ENCODE measurements at places on chromosomes 1 and 21. TPM values are rescaled to one million over a fixed set of nuclear protein-coding genes. Genes with fewer than 3 reads are reported as not detected.
A peak's percentile ranks its signal among the peaks of the same experiment; 100 is the strongest.

CERS2 gene
- total RNA-seq = 211 TPM

PRKAA2 gene
- total RNA-seq = 0.05 TPM

SYCP1 gene
- not detected for total RNA-seq

HNRNPR gene
- 205 TPM for total RNA-seq

ESPN gene
- total RNA-seq = 0.84 TPM

LCA5L gene
- total RNA-seq = not detected

DNA sequence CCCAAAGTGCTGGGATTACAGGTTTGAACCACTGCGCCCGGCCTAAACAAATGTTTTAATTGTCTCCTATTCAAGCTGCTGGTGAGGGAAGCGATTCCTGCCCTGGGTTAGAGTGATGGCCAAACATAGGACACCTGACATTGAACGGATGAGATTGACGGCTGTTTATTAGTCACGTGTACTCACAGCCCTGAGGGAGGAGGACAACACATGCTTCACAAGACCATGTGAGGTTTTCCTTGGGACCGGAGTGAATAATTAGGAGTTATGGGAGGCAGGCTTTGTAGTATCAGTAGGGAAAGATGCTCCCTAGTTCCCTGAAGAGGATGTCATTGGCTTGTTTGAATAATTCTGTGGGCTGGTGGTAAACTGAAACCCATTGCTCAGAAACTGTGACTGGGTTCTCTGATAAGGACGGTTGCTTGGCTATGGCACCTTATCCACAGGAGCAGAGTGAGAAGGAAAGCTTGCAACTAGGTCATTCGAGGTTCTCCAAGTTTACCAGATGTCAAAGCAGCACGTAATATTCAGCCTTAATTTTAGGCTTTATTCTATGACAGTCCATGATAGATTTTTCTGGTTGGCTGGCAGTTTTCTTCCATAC, 245.8 kb downstream of the PLA2G4A start:
- H3K4me3 ChIP-seq = no peak overlapping the region
- DNase-seq = no peak
- peaks cover 7% of the 10 kb centered on the region for H3K36me3 ChIP-seq
- H3K27me3 ChIP-seq = no peaks in the 10 kb centered on the region
- H3K27ac ChIP-seq = no peak overlapping the region

GRCh38 chr1:111738436-111739193, 580 bp downstream of the INKA2 start:
- no peaks in the 10 kb centered on the region for H3K36me3 ChIP-seq
- peak overlapping the region; percentile 33 for H3K27ac ChIP-seq
- H3K4me1 ChIP-seq = peaks cover 22% of the 10 kb centered on the region

GRCh38 chr1:41599912-41600311, 115.4 kb upstream of the EDN2 start:
- H3K27ac ChIP-seq = no peak overlapping the region
- H3K36me3 ChIP-seq = no peaks in the 10 kb centered on the region
- H3K4me3 ChIP-seq = no peak overlapping the region
- no peaks in the 10 kb centered on the region for H3K27me3 ChIP-seq
- no peak for DNase-seq

DNA sequence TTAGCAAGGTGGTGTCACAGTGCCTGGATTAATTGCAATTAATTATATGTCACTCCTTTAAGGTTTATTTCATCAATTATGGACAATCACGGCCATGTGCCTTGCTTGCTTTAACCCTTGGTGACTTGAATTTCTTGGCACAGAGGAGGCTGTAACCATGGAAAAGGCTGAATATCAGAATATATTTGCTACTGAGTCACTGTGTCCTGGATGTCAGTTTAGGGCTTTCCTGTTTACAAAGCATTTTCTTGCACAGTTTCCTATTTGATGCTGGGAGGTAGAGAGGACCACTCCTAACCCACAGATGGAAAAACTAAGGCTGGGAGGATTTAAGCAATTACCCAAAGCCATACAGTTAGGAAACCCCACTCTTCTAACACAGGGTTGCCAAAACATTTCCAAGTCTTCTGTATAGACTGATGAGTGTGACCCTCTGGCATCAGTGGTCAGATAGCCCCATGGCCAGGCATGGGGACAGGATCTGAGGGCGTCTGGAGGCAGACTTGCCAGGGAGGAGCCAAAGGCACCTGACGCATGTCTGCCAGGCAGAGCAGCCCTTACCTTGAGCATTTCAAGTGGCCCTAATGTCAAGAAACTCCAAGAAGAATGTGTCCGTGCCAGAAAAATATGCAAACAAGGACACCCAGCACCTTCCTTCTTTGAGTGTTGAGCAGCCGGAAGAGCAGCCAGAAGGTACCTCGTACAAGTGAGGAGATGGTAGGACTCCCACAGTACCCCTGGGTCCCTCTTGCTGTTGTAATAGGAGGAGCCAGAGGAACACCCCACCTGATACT, 34.4 kb downstream of the KCNN3 start:
- H3K4me1 ChIP-seq = no peaks in the 10 kb centered on the region
- DNase-seq = no peak
- H3K4me3 ChIP-seq = no peak overlapping the region
- no peaks in the 10 kb centered on the region for H3K36me3 ChIP-seq

GRCh38 chr1:169487561-169487960, 1.8 kb upstream of the SLC19A2 start:
- peaks cover 31% of the 10 kb centered on the region for H3K4me1 ChIP-seq
- no peak overlapping the region for H3K27ac ChIP-seq
- no peak for DNase-seq
- H3K4me3 ChIP-seq = no peak overlapping the region

DNA sequence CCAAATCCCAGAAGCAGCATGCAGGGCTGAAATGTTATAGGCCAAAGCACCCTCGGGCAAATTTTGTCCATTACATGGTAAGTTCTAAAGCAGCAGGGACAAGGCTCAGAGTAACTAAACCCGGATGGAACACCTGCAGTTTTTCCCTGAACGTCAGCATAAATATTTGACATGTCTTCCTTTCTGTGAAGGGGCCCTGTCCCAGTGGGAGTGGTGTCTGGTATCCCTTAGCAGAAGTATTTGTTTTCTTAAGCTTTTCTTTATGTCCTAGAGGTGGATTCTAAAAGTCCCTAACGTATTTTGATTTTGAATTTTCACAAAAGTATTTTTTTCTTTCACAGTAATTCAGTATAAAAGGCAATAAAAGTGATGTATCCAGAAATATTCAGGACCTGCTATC, 223.9 kb downstream of the ST6GALNAC3 start:
- no peaks in the 10 kb centered on the region for H3K36me3 ChIP-seq
- H3K27me3 ChIP-seq = no peaks in the 10 kb centered on the region
- no peak for DNase-seq
- H3K4me1 ChIP-seq = no peaks in the 10 kb centered on the region

- H3K27ac ChIP-seq = no peak overlapping the region
- no peaks in the 10 kb centered on the region for H3K27me3 ChIP-seq
- H3K4me1 ChIP-seq = no peaks in the 10 kb centered on the region
- no peaks in the 10 kb centered on the region for H3K36me3 ChIP-seq
- DNase-seq = no peak
Measured at GRCh38 chr21:41241341-41241740, 73.4 kb downstream of the BACE2 start.

DNA sequence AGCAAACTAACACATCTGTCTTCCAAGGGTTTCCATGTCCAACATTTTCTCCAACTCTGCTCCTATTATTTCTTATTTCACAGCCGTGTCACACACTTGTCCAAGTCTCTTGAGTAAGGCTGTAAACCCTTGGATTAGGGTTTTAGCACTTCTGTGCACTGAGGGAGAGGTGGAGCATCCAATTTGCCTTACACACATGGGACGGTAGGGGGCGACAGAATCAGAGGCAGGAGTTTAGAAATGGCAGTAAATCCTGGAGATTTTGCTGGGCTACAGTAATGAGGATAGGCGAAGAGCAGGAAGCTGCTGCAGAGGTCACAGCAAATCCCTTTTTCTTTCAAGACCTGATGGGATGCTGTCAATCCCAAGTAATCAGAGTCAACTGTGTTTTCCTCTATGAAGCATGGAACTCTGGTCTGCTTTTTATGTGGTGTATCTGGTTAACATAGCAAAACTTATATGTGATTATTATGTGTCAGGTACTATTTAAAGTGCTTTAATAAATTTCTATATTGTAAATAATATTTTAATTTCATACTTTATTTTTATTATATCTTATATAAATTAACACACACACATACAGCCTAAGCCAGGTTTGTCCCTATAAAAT, 15.4 kb upstream of the LCE5A start:
- DNase-seq = no peak
- no peak overlapping the region for H3K27ac ChIP-seq
- peaks cover 8% of the 10 kb centered on the region for H3K27me3 ChIP-seq
- H3K36me3 ChIP-seq = no peaks in the 10 kb centered on the region
- H3K4me3 ChIP-seq = no peak overlapping the region

GRCh38 chr1:248918131-248918530, 12.1 kb downstream of the PGBD2 start:
- no peak overlapping the region for H3K4me3 ChIP-seq
- H3K4me1 ChIP-seq = peaks cover 13% of the 10 kb centered on the region
- no peaks in the 10 kb centered on the region for H3K27me3 ChIP-seq
- no peak for DNase-seq
- peaks cover 38% of the 10 kb centered on the region for H3K36me3 ChIP-seq

- H3K27me3 ChIP-seq = no peaks in the 10 kb centered on the region
- H3K36me3 ChIP-seq = peaks cover 19% of the 10 kb centered on the region
- no peak overlapping the region for H3K27ac ChIP-seq
- H3K4me1 ChIP-seq = peaks cover 13% of the 10 kb centered on the region
- no peak overlapping the region for H3K4me3 ChIP-seq
Measured at GRCh38 chr1:161840363-161840762, 74.2 kb downstream of the ATF6 start.

DNA sequence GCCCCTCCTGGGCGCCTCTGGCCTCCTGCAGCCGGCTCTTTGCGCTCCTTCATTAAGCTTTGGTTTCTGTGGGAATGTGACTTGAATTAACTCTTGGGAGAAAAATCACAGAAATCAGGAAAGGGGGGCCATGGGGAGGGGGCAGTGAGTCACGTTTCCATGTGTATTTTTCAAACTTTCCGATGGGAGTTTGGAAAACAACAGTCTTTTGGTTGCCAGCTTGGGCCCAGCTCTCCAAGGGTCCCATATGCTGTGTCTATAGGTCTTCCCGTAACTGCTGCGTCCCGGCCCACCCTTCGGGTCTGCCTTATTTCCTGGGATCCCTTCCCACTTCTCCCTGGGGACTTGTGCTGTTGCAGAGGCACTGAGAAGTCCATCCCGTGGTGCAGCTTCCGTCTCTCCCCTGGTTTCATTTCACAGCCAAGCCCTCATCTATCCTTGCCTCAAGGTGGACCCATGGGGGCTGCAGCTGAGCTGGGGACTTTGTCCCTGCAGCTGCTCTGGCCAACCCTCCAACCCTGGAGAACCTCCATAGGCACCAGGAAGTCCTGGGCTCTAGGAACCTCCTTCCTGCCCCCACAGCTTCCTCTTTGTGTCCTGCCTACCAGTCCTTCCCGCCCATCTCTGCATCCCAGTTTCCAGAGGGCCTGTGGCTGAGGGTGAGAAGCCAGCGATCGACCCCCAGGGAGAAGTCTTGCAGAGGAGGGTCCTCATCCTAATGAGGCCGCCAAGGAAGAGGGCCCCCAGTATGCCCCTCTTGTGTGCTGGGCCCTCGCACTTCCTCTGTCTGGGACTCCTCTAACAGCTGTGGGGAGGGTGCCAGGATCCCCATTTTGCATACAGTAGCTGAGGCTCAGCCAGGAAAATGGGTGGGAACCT, 11.6 kb upstream of the LMNA start:
- H3K27me3 ChIP-seq = peaks cover 20% of the 10 kb centered on the region
- no peak for DNase-seq
- peaks cover 45% of the 10 kb centered on the region for H3K4me1 ChIP-seq
- no peak overlapping the region for H3K27ac ChIP-seq
- no peak overlapping the region for H3K4me3 ChIP-seq
- H3K36me3 ChIP-seq = no peaks in the 10 kb centered on the region

- no peak overlapping the region for H3K4me3 ChIP-seq
- H3K36me3 ChIP-seq = no peaks in the 10 kb centered on the region
- H3K27me3 ChIP-seq = peaks cover 26% of the 10 kb centered on the region
- DNase-seq = peak; percentile 41
- H3K27ac ChIP-seq = no peak overlapping the region
Measured at GRCh38 chr1:29632806-29633615, 396.7 kb downstream of the PTPRU start.

DNA sequence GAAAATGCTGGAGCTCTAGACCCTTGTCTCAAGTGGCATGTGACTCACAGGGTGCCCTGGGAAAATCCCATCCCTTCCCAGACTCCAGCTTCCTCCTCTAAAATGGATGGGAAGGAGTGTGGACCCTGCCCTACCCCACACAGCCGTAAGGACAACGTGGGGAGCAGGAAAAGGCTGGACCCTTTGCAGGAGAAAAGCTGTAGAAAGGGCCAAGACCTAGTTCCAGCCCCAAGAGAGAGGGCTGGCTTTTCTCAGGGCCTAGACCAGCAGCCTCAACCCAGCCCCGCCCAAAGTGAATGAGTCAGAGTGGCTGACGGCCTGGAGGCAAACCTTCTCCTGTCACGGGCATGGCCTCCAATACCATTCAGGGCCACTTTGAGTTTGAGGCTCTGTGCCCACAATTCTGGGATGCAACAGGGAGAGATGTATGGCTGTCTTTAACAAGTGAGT, 1.1 kb downstream of the LAMB3 start:
- peak overlapping the region; percentile 26 for H3K27ac ChIP-seq
- no peak overlapping the region for H3K4me3 ChIP-seq
- H3K4me1 ChIP-seq = peaks cover 9% of the 10 kb centered on the region
- no peak for DNase-seq

Data from natural killer cell treated with Interleukin-12 subunit alpha and Interleukin-12 subunit beta and Interleukin-15 and Interleukin-18, amount 100 ng/mL, for 72 hours (primary cell).